Dorsolateral prefrontal cortex (tissue), 122 donors: ENCODE measurements at places on chromosomes 3 and 15.

- no peak for DNase-seq
These were observed 2.7 kb upstream of the LMAN1L start for GRCh38 chr15:74809956-74810355.

DNA sequence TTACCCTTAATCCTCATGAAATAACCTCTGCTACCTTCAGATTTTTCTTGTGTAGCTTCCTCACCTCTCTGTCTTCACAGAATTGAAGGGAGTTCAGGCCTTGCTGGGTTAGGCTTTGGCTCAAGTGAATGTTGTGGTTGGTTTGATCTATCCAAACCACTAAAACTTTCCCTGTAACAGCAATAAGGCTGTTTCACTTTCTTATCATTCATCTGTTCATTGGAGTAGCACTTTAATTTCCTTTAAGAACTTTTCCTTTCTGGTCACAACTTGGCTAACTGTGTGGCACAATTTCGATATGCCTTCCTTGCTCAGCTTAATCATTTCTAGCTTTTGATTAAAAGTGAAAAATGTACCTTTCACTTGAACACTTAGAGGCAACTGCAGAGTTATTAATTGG, 129.8 kb downstream of the NR1I2 start:
- no peak for DNase-seq

- DNase-seq: no peak
These were observed 9.0 kb upstream of the CD47 start for GRCh38 chr3:108099679-108100428.

GRCh38 chr15:46460431-46461094, 825.7 kb downstream of the SQOR start:
- no peak for DNase-seq

DNA sequence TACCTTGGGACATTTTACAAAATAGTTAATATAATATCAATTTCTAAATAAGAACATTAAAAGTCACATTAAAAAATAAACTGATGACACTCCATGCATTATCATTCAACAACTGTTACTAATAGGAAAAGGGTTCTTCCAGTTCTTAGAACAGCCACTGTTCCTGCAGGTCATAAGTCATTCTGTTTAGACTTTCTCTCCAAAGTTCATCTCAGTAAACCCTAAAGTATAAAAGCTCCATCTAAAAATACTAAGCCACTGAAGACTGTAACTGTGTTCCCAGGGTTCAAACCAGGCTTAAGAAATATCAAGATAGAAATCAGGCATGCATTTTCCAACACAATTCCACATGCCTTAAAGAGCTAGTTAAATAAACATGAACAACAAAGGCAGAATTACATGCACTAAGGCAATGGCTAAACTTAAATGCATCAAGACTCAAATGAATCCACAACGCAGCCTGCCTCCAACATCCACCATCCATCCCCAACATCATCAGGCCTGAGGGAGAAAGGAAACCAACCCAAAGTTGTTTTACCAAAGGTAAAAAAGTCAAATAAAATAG, 46.2 kb downstream of the DMXL2 start:
- DNase-seq: no peak

GRCh38 chr3:161316006-161316689, 55.2 kb downstream of the SPTSSB start:
- no peak for DNase-seq

DNA sequence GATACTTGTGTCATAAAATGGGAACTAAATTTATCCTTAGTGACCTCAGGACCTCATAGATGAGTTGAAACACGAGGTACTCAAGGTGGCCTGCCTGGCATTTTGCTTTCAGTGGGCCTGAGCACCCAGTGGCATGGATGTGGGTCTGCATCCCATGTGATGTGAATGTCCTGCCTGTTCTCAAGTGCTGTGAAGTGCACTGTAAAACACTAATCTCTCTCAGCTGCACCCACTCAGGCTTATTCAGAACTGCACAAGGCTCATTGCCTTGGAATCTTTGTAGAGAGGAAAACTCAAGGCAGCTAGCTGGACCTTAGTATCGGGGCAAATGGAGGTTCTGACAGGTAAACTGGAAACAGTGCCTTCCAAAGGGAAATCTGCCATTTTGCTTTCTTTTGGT, 767.0 kb downstream of the TUSC7 start:
- DNase-seq: no peak

DNA sequence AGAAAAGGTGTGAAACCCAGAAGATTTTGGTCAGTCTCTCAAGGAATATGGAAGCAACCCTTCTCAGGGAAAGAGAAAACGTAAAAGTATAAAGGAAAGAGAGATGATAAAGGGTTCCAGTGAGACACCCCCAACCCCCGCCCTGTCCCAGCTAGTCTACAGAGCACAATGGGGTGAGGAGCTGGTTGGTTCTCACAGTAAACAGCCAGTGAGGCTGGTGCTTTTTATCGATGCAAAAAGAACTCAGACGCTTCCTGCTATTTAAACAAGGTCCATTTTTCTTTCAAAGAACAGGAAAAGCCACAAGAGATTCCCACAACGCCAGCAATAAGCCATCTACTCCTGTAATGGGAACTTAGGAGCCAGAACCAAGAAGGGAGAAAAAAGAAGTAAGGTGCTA, 65.9 kb downstream of the CHAC1 start:
- no peak for DNase-seq

DNA sequence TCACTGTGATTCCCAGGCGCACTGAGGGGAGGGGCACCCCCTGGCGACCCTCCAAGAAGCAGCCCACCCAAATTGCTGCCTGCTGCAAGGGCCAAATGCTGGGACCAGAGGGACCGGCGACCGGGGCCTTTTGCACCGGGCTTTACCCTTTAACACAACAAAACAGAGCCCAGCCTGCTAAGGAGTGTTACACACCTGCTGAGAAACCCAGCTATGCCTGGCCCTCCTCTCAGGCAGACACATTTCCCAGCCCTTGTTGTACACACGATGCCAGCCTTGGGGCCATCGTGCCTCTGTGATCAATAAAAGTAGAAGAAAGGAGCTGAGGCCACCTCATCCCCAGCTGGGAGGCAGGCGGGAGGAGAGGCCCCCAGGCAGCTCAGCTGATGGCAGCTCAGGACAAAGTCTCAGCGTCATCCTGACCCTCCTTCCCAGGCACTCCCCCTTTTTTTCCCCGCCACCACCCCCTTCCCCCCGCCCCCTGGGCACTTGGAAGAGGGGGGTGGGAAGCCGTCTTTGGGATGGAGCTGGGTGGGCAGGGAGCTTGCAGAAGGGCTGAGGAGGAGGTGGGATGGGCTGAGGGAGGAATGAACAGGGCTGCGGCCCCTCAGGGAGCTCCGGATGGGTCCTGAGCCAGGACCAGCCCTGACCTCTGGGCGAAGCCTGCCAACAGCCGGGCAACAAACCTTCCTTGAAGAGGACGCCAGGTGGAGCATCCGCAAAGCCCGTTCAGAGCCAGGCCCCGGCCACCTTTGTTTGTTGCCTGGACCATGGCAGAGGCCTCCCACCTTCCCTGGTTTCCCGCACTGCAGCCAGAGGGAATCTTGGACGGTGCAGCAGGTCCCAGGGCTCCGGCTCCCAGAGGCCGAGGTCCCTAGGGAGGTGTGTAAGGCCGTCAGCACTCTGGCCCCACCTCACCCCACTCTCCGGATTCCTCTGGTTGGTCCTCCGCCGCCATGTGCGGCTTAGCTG, 45.9 kb upstream of the SEC61A1 start:
- DNase-seq: no peak

- DNase-seq: no peak
These were observed 871.8 kb downstream of the OTOL1 start for GRCh38 chr3:162368417-162368816.

GRCh38 chr15:89116404-89116803, 28.1 kb downstream of the ABHD2 start:
- DNase-seq: no peak

- DNase-seq: no peak
These were observed 47.0 kb downstream of the OXNAD1 start for GRCh38 chr3:16311960-16312451.

DNA sequence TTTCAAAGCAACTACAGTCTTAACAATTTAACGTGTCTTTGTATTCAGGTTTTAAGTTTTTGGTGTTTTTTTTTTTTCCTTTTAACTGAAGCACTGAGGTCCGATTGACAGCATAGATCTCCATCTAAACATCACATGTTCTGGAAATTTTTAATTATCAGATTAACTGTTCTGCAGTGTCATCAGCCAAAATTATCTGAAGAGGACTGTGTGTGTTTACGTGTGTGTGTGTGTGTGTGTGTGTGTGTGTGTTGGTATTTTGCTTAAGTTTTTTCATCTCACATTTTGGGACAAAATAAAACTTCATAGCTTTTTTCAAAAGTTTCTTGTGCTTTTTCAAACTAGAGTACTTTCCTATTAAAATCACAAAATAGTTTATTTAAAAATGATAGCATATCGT, 1.8 kb downstream of the PIK3CA start:
- DNase-seq: no peak

DNA sequence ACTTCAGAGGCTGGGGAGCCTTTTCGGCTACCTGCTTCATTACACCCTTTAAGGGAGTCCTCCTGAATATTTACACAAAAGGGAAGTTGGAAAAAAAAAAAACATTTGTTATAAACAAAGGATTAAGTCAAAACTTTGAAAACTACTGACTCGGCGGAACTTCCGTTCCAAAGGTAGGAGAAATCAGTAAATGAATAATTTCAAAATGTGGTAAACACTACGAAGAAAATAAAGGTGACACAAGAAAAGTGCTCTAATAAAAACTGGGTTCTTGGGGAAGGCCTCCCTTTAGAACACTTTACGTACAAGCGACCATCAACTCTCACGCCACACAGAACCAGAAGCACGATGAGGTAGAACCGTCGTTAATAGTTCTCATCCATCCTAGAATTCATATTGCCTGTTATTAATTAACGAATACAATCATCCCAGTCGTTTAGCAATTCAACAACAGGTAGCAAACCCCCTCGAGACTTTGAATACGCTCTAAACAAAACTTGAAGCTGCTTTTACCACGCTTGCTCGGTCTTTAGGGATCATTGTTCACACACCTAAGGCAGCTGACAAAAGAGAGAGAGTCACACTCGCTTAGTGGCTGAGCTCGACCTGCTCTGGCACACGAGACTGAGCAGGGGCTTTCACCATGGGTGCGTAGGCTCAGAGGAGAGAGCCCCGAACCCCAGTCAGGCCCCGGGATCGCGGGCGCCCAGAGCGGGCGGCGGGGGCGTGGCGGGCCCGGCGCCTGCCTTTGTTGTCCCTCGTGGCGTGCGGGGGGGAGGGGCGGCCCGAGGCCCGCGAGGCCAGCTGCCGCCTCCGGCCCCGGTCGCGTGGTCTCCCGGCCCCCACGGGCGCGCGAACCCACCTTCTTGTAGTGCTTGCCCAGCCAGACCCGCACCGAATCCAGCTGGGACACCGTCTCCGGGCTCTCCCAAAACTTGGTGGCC, 680 bp downstream of the SMARCC1 start:
- peak; percentile 63 for DNase-seq
